ENCODE measurements at places on chromosomes 16 and 17. TPM values are rescaled to one million over a fixed set of nuclear protein-coding genes. Genes with fewer than 3 reads are reported as not detected.

KRT36 gene
- not detected for total RNA-seq

IKZF3 gene
- not detected for total RNA-seq

DNA sequence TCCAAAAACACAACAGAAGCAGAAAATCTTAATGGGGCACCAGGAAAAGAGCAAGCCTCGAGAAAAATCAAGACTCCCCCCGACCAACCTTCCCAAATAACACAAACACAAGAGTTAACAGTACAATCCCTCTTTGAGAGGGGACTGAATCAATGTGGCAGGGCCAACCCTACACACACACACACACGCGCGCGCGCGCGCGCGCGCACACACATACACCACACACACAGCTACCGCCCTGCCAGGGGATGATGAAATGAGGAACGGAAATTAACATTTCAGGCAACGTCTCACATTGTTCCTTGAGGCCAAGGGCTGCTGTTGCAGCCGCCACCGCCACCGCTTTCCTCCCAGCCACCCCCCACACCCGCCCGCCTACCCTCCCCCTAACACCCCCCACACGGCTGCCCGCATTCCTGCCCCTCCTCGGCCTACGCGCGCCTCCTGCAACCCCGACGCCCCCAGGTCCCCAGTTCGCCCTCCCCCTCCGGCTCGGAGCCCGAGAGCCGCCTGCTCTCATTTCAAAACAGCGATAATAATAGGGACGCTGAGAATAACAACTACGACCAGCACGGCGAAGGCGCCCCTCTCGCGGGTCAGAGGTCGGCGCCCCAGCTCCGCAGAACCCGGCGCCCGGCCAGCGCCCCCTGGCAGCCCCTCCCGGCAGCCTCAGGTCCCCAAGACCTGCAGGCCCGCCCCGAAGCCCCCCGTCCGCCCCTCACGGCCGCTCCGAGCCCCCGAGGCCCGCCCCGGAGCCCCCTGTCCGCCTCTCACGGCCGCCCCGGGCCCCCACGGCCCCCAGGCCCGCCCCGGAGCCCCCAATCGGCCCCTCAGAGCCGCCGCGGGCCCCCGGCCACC, 1.1 kb downstream of the ANKRD11 start:
- H3K4me3 ChIP-seq = peak overlapping the region; percentile 88
- peak; percentile 85 for DNase-seq
- peak overlapping the region; percentile 50 for H3K27ac ChIP-seq
- peaks cover 60% of the 10 kb centered on the region for H3K4me1 ChIP-seq
- peaks cover 3% of the 10 kb centered on the region for H3K36me3 ChIP-seq
- no peaks in the 10 kb centered on the region for H3K27me3 ChIP-seq

DNA sequence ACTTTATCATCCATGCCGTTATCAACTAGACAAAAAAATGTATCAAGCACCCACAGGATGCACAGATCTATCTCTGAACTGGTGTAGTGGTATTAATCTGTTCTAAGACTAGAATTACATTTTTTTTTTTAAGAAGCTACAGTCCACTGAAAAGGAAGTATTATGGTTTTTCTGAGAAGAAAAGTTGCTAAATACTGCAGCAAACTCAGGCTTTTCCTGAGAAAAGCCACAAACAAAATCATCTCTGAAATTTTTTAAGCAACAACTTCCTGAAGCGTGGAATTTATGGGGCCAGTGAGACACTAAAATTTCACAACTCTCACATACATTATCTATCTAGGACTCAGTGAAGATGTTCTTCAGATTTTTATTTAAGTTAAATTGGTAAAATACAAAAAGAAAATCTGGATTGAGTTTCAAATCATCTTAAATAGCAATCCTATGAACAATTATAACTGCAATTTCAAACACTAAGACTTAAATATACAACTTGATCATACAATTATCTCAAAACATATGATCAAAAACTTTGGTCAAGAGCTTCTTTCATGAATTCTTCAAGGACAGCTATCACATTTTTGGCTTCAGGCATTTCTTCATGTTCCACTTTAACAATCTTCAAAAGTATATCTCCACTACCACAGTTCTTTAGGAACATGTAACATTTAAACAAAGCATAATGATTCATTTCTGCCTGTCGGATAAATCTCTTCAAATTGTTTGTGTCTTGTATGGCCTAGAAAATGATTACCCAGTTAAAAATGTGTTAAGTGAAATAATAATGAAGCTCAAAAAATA, 10.5 kb downstream of the C17orf75 start:
- H3K4me3 ChIP-seq = no peak overlapping the region
- DNase-seq = no peak
- H3K36me3 ChIP-seq = peaks cover 31% of the 10 kb centered on the region

- peak; percentile 18 for DNase-seq
- no peak overlapping the region for H3K27ac ChIP-seq
- H3K27me3 ChIP-seq = no peaks in the 10 kb centered on the region
Measured at GRCh38 chr16:71383054-71383773, 24.7 kb downstream of the CALB2 start.

- no peak overlapping the region for H3K4me3 ChIP-seq
- H3K27me3 ChIP-seq = no peaks in the 10 kb centered on the region
- H3K27ac ChIP-seq = no peak overlapping the region
- DNase-seq = no peak
- H3K36me3 ChIP-seq = peaks cover 14% of the 10 kb centered on the region
Measured at GRCh38 chr16:20853981-20854620, 46.1 kb downstream of the DCUN1D3 start.

DNA sequence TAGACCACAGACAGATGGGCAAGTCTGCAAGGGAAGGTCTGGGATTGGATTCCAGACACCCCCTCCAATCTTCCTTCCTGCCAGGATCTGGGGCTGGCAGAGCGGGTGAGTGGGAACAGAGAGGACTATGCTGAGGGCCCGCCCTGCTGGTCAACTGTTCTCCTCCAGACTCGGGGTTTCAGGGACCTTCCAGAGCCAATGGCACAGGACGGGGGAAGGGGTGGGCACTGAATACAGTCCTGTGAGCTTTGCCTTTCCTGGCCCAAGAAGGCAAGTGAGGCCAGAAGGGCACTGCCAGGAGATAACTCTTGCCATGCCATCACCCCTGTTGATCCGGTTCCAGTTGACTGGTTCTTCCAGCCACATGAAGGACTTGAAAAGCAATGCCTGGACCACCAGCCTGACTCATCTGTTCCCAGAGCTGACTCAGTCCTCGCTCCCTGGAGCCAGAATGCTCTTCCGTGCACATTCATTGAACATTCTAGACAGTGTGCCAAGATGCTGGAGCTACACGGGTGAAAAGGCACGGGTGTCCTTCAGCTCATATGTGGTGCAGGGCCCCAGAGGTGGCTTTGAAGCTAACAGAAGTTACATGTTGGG, 533 bp upstream of the MEFV start:
- H3K4me1 ChIP-seq = no peaks in the 10 kb centered on the region
- H3K36me3 ChIP-seq = no peaks in the 10 kb centered on the region
- H3K4me3 ChIP-seq = no peak overlapping the region
- no peak for DNase-seq
- no peaks in the 10 kb centered on the region for H3K27me3 ChIP-seq

- H3K4me1 ChIP-seq = peaks cover 15% of the 10 kb centered on the region
- peak overlapping the region; percentile 38 for H3K4me3 ChIP-seq
- H3K27ac ChIP-seq = no peak overlapping the region
Measured at GRCh38 chr17:42072323-42073187, 22.2 kb upstream of the C17orf113 start.

GRCh38 chr16:425740-426114, 278 bp downstream of the RAB11FIP3 start:
- no peak overlapping the region for H3K27ac ChIP-seq
- no peak for DNase-seq
- H3K36me3 ChIP-seq = no peaks in the 10 kb centered on the region
- no peaks in the 10 kb centered on the region for H3K27me3 ChIP-seq

DNA sequence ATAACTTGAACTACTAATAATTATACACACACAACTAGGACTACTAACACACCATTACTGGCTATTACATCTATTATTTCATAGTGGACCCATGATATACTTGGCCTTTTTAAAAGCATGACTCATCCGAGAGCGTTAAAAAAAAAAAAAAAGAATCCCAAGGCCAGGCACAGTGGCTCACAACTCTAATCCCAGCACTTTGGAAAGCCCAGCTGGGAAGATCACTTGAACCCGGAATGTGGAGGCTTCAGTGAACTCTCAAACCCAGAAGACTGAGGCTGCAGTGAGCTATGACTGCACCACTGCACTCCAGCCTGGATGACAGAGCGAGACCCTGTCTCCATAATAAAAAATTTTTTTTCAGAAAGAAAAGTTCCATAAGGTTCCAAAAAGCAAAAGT, 3.1 kb downstream of the GLG1 start:
- H3K27me3 ChIP-seq = no peaks in the 10 kb centered on the region
- H3K36me3 ChIP-seq = no peaks in the 10 kb centered on the region
- H3K4me3 ChIP-seq = no peak overlapping the region
- H3K4me1 ChIP-seq = peaks cover 3% of the 10 kb centered on the region
- no peak for DNase-seq
- no peak overlapping the region for H3K27ac ChIP-seq

- H3K27ac ChIP-seq = no peak overlapping the region
- H3K4me3 ChIP-seq = no peak overlapping the region
- no peaks in the 10 kb centered on the region for H3K27me3 ChIP-seq
- no peaks in the 10 kb centered on the region for H3K4me1 ChIP-seq
- no peaks in the 10 kb centered on the region for H3K36me3 ChIP-seq
Measured at GRCh38 chr17:73042809-73043685, 49.4 kb downstream of the SLC39A11 start.

Data from SJCRH30 (cell line).